ENCODE measurements at places on chromosomes 2 and 18.

- DNase-seq: no peak
Observed at GRCh38 chr2:198712485-198712884, 745.3 kb downstream of the SATB2 start.

- DNase-seq: no peak
Observed at GRCh38 chr2:127645395-127646291, at the start of gene GPR17. Gene GPR17, plus strand, starts transcription at chr2:127646153. Its CDS starts 4,583 bp downstream, at chr2:127650736.

DNA sequence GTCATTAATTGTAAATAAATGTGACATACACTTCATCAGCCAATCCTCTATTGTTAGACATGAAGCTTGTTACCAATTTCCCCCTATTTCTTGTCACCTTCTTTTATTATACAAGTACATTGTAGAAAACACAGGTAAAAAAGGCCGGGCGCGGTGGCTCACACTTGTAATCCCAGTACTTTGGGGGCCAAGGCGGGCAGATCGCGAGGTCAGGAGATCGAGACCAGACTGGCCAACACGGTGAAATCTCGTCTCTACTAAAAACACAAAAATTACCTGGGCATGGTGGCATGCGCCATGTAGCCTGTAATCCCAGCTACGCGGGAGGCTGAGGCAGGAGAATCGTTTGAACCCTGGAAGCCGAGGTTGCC is 42.7 kb upstream of the UBE2F start:
- no peak for DNase-seq

GRCh38 chr2:36655453-36655852 is 41.1 kb upstream of the VIT start:
- DNase-seq: no peak

GRCh38 chr2:47520302-47520630 is 117.3 kb downstream of the MSH2 start:
- DNase-seq: no peak

- DNase-seq: no peak
Observed at GRCh38 chr2:145728511-145728910, 1208.6 kb upstream of the ZEB2 start.

- DNase-seq: no peak
Observed at GRCh38 chr2:29455200-29455860, 340.1 kb downstream of the CLIP4 start.

DNA sequence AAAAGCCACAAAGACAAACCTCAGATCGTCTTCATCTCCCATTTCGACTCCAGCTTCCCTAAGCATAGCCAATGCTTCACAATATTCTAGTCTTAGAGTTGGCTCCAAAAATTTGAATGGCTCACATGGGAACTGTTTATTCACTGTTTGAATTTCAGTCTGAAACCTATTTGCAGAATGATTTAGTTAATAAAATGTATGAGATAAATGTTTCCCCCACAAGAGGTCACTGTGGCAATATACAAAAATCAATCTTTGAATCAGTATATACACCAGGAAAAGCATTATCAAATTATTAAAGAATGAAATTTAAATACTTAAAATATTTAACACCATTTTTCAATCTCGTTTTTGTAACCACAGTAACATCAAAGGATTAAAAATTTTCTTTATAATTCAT is 40.0 kb upstream of the MCM6 start:
- DNase-seq: no peak

- DNase-seq: peak; percentile 29
Observed at GRCh38 chr2:171410624-171411023, 23.2 kb downstream of the METTL8 start.

DNA sequence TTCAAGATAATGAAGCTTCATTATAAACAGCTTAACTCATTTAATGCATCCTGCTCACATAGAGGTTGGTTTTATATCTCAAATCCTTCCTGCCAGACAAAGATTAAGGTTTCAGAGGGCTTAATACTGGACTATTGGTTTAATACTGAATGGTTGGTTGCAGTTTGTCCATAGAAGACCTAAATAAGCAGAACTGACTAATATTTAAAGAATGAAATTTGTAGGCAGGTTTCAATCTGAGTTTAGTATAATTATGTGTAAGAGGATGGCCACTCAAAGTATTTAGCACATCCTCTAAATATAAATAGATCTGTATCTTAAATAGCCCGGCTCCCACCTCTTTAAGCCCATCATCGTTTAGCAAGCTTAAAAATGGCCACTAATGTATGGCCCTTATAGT is 92.5 kb downstream of the EPB41L5 start:
- DNase-seq: no peak

GRCh38 chr2:112870841-112871835 is 34.6 kb upstream of the IL1B start:
- DNase-seq: no peak
